Fibroblast of lung (primary cell): ENCODE measurements at places on chromosomes 6 and 20. TPM values are rescaled to one million over a fixed set of nuclear protein-coding genes. Genes with fewer than 3 reads are reported as not detected.

DNA sequence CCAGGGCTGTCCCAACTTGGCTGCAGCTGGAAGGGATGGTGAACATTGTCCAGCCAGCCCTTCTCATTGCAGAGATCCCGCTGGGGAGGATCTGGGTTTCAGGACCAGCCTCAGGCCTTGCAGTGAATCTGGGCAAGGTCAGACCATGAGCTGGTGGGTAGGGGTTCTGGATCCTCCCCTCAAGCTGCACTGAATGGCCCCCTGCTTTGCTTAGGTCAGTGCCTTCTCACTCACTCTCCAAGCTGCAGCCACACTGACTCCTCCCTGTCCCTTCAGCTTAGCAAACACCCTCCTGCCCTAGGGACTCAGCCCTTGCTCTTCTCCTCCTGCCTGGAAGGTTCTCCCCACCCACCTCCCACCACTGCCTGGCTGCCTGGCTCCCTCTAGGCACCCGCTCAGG lies 95.3 kb upstream of the KCNG1 start:
- no peak for DNase-seq

DNA sequence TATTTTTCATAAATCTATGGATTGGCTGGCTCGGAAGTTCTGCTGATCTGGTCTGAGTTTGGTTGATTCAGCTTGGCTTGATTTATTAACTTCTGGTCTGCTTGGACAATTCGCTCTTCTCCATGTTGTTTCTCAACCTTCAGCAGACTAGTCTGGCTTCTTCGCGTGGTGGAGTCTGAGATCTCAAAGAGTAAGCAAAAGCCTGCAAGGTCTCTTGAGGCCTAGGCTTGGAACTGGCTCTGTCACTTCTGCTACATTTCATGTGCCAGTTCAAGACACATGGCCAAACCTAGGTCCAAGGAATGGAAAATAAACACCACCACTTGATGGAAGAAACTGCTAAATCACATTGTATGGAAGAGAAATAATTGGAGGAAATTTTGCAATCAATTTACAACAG lies 115.1 kb upstream of the JAG1 start:
- no peak for DNase-seq

Gene CYP21A2
- not detected in 2 replicates for total RNA-seq

Gene DOK5
- total RNA-seq: 16.9 and 19.2 TPM in 2 replicates

DNA sequence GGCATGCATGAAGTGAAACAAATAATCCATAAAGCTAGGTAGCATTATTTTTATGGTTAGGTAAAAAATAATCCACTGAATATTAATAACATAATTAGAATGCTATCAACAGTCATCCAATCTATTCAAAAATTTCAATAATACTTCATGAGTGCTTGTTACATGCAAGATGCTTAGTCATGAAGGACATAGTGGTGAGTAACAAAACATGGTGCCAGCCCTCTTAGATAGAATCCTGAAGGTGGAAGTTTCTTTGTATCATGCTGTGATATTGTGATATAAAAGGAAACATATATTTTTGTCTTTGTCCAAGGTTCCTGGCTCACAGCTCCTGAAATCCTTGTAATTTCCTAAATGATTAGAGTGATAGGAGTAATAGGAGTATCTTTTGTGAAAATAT lies 14.9 kb downstream of the RCAN2 start:
- DNase-seq: no peak

DNA sequence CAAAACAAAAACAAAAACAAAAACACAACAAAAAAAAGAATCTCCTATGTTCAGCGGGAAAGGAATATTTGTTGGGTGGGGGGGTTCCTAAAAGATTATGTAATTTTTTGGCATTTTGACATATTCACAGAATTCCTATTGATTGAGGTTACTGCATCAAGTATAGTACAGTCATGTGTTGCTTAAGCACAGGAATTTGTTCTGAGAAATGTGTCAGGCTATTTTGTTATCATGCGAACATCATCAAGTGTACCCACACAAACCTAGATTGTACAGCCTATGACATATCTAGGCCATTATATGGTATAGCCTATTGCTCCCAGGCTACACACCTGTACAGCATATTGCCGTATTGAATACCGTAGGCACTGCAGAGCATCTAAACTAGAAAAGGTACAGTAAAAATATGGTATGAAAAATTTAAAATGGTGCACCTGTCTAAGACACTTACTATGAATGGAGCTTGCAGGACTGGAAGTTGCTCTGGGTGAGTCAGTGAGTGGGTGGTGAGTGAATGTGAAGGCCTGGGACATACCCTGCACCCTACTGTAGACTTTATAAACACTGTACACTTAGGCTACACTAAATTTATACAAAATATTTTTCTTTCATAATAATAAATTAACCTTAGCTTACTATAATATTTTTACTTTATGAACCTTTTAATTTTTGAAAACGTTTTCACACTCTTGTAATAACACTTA lies 110.6 kb downstream of the CDKAL1 start:
- no peak for DNase-seq
